ENCODE measurements at places on chromosomes 7 and 10. TPM values are rescaled to one million over a fixed set of nuclear protein-coding genes. Genes with fewer than 3 reads are reported as not detected.

NUTM2B gene
- 0.36 TPM for total RNA-seq

HOXA9 gene
- 0.52 TPM for total RNA-seq

PDE6C gene
- total RNA-seq, result not detected

BAIAP2L1 gene
- total RNA-seq, result 41.9 TPM

HTR7 gene
- 0.24 TPM for total RNA-seq
